Adrenal gland (tissue), 19 donors: ENCODE measurements at places on chromosomes 16 and 17. TPM values are rescaled to one million over a fixed set of nuclear protein-coding genes. Genes with fewer than 3 reads are reported as not detected.

Gene IL17C
- total RNA-seq, result not detected

DNA sequence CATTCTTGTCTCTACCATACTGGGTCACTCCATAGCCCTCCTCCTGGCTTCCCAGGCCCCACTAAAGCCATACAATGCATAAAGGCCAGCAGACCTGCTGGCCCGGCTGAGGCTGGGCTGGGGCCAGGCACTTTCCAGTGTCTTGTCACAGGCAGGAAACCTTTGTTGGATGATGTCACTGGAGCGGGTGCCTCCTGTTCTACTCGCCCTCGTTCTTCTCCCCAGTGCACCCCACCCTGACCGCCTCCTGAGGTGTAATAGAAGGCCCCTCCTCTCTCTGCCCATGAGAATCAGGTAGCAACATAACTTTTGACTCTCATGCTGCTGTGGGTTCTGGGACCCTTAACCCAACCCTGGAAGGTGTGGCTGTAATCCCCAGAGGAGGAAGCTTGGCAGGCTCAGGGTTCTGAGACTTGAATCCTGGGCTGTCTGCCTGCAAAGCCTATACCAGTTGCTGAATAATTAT is 54.2 kb upstream of the IL34 start:
- H3K27ac ChIP-seq, result peak overlapping the region; percentile 83
- H3K4me3 ChIP-seq, result no peak overlapping the region
- no peaks in the 10 kb centered on the region for H3K27me3 ChIP-seq

- no peak overlapping the region for H3K27ac ChIP-seq
- no peaks in the 10 kb centered on the region for H3K36me3 ChIP-seq
- H3K27me3 ChIP-seq, result no peaks in the 10 kb centered on the region
- no peak for DNase-seq
Measured at GRCh38 chr17:75249564-75249963, 11.8 kb downstream of the GGA3 start.

GRCh38 chr17:14304773-14305517 is 4.1 kb downstream of the HS3ST3B1 start:
- H3K27ac ChIP-seq, result no peak overlapping the region
- no peaks in the 10 kb centered on the region for H3K27me3 ChIP-seq
- H3K36me3 ChIP-seq, result no peaks in the 10 kb centered on the region
- DNase-seq, result no peak
- H3K4me3 ChIP-seq, result no peak overlapping the region
